ENCODE measurements at places on chromosomes 5 and 9. TPM values are rescaled to one million over a fixed set of nuclear protein-coding genes. Genes with fewer than 3 reads are reported as not detected.

DNA sequence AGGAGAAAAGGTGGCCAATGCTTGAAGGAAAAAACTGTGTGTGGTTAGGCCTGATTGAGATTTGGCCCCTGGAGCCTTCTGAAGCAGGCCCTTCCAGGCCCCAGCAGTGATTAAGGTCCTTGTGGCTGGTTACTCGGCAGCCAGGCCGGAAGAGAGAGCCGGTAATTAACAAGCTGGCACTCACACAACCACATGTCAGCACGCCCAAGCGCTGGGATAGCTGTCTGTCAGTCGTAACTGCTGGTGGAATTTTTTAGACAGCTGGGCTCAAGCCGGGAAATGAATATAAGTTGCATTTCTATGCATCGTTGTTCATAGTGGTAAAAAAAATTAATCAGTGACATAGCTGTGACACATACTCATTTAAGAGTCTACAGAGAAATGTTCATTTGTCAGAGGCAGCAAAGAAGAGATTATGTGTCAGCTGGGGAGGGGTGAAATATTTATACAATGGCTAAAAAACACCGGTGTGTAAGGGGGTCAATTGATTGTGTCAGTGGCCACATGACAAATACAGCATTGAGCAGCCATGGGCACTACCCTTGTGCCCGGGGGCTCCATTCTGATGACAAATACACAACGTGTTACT, 13.7 kb upstream of the ARAP3 start:
- DNase-seq: no peak

DNA sequence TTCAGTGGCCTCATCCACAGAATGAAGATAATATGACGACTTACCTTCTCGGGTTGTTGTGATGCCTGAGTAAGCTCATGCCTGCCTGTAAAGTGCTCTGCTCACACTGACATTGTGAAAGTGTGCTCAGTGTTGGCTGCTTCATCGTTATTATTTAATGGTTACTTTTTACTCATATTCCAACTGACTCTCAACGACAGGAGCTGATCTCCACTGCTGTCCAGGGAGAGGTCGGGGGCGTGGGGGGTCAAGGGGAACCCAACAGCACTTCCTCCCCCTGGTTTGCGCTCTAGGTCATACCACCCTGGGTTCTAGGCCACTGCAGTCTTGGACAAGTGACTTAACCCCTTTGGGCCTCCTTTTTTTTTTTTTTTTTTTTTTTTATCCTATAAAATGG, 52.9 kb upstream of the ANGPTL2 start:
- no peak for DNase-seq

DNA sequence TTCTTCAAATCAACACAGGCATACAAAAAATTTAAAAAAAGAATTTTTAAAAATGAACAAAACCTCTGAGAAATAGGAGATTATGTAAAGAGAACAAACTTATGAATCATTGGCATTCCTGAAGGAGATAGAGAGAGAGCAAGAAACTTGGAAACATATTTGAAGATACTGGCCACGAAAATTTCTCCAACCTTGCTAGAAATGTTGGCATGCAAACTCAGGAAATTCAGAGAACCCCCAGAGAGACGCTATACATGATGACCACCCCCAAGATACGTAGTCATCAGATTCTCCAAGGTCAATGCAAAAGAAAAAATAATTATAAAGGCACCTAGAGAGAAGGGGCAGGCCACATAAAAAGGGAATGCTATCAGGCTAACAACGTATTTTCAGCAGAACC, 472.5 kb downstream of the MTRR start:
- no peak for DNase-seq

- peak; percentile 25 for DNase-seq
Measured at GRCh38 chr5:96718635-96719077, 56.5 kb downstream of the CAST start.

GRCh38 chr5:7876867-7877266, 7.9 kb downstream of the MTRR start:
- no peak for DNase-seq

DNA sequence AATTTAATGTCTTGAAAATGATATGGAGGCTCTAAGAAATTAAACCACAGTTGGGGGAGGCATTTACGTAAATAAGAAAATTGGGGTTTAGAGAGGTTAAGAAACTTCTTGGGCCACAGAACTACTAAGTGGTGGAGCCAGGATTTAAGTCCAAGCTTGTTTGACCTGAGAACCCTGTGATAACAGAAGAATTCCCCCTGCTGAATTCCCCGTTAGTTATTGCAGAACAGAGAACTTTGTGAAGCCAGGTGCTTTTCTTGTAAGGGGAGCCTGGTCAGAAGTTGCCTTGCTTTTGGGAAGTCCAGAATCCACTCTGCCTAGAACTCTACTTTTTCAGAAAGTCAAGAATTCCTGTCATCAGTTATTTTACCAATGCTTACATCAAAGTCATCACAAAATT, 309.3 kb upstream of the SEMA6A start:
- no peak for DNase-seq

GRCh38 chr5:74613283-74613682, 27.2 kb downstream of the ENC1 start:
- no peak for DNase-seq

- DNase-seq: peak; percentile 19
Measured at GRCh38 chr9:77751341-77752091, 103.4 kb upstream of the GNA14 start.

GRCh38 chr9:4293293-4293941, 6.5 kb downstream of the GLIS3 start:
- DNase-seq: no peak

- no peak for DNase-seq
Measured at GRCh38 chr9:119739476-119739875, 370.2 kb upstream of the BRINP1 start.

GRCh38 chr9:95127249-95128176, 190.0 kb downstream of the FANCC start:
- peak; percentile 90 for DNase-seq

GRCh38 chr5:102910240-102911226, 155.4 kb downstream of the PAM start:
- no peak for DNase-seq

GRCh38 chr5:154165886-154166285, 24.6 kb upstream of the GALNT10 start:
- DNase-seq: no peak

DNA sequence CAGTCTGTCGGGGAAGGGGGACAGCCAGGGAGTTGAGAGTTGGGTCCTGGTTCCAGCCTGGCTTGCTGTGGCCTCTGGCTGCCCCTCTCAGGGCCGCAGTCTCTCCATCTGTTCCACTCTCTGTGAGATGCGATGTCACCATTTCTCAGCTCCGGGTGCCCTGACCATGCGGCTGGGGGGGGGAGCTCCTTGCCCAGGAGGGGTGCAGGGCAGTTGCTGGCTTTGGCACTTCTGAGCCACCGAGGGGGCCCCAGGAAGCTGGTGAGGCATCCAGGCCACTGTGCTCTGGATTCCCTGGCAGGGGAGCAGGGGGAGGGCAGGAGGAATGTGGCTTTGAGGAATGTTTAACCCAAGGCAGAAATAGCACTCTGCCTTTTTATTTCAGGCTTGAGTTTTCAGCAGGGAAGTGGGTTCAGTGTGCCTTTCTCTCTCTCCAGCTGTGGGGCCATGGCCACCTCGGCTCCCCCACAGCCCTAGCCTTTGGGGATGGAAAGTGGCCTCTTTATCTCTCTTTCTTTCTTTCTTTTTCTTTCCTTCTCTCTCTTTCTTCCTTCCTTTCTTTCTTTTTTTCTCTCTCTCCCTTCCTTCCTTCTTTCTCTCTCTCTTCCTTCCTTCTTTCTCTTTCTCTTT, 11.0 kb downstream of the NCS1 start:
- no peak for DNase-seq

GRCh38 chr5:143241892-143242291, 161.6 kb downstream of the NR3C1 start:
- DNase-seq: no peak

GRCh38 chr5:132190161-132190817, 37.4 kb downstream of the P4HA2 start:
- no peak for DNase-seq

DNA sequence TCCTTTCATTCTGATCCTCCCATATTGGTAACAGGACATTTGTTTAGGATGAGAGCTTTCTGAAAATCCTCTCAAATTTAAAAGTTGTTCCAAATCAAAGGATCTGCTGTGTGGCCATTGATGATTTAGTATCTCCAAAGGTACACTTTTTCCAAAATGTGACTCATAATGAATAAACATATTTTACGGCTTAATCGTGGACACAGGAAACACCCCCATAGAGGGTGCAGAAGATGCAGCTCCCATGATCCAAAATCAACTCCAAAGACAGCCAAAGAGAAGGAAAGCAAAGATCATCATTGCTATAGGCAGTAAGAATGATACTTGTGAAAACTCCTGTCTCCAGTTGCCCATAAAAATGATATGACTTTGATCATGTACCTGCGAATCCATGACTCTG, 239.7 kb downstream of the PIK3R1 start:
- no peak for DNase-seq

DNA sequence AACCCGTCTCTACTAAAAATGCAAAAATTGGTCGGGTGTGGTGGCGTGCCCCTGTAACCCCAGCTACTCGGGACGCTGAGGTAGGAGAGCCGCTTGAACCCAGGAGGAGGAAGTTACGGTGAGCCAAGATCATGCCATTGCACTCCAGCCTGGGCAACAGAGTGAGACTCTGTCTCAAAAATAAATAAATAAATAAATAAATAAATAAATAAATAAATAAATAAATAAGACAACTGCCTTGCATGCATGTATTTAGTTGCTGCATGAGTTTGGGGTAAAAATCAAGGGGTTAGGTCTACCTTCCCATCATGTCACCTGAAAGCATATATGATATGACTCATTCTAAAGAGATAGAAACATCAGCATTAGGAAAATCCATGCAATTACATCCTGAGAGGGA, 254.0 kb downstream of the ADAMTSL1 start:
- no peak for DNase-seq

- no peak for DNase-seq
Measured at GRCh38 chr9:110142253-110142652, 65.7 kb downstream of the C9orf152 start.

GRCh38 chr5:141512390-141512910, 23.6 kb downstream of the PCDHGC5 start:
- peak; percentile 93 for DNase-seq

GRCh38 chr5:37248421-37248969, 681 bp downstream of the CPLANE1 start:
- DNase-seq: no peak

- no peak for DNase-seq
Measured at GRCh38 chr9:100990605-100991381, 37.7 kb upstream of the PLPPR1 start.

GRCh38 chr9:136916330-136917184, 28.0 kb downstream of the FBXW5 start:
- DNase-seq: peak; percentile 46

DNA sequence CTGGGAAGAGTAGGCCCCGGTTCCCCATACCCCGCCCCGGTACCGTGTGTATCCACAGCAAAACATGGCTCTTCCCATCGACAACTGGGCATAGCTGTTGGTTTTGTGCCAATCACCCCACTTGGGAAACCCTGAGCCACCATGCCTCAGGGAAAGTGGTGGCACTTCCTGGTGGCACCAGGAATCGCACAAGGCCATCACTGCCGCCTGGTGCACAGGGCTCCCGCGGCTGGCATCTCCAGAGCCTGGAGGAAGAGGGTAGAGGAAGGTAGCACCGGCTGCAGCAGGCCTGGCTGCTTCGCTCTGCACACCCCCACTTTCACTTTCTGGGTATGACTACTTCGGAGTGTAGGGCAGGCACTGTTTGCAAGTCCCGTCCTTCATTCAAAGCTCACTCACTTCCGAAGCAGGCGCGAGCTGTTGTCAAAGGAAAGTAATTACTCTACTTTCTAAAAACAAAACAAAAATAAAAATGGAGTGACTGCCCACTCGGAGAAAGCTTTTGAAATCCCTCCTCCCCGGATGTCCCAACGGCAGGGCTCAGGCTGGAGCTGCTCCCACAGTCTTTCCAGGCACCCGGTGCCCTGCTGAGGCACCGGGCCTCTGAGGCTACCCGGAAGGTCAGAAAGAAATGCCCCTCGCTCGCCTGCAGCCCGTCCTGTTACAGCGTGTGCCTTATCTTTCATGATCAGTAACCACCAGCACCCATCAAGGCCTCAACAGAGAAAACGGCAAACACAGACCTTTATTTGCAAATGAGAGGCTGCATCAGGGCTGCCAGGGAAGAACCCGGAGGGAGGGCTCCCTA, 2.0 kb downstream of the BRD3 start:
- no peak for DNase-seq

GRCh38 chr9:2453701-2454100, 167.9 kb upstream of the VLDLR start:
- no peak for DNase-seq

GRCh38 chr9:91164724-91165520, 196.8 kb downstream of the AUH start:
- DNase-seq: no peak

- DNase-seq: no peak
Measured at GRCh38 chr9:131984564-131984963, 95.1 kb downstream of the MED27 start.

DNA sequence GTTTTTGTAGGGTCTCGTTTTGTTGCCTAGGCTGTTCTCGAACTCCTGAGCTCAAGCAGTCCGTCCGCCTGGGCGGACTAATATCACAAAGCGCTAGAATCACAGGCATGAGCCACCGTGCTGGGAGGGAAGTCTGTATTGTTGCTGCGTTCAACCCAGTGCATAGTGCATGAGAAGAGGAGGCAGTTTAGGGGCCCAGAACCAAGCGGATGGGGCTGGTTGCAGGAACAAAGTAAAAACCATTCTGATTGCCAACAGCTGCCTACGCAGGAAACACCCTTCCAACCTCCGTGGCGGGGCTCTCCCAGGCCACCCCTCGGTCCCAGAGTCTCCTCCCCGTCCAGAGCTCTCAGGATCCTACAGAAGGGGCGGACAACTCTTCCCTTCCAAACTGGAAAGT, 87.1 kb downstream of the ANXA2R start:
- DNase-seq: no peak

GRCh38 chr5:103120607-103121200, 603 bp downstream of the PPIP5K2 start:
- DNase-seq: peak; percentile 12

DNA sequence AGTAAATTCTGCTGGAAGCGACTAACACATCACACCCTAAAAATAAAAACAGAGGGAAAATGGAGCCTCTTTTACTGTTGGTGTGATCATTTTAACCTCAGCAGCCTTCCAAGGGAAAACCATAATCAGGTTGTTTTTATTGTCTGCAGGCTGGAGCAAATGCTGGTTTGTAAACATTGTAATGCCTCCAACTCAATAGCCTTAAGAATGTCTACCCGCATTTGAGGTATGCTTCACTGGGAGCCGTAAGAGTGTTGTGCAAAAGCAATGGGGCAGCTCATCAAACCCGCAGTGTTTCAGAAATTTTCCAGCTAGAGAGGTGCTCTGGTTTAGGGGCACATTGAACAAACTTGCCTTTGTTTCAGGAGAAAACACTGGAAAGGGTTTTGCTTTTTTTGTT, 17.0 kb downstream of the NIM1K start:
- no peak for DNase-seq

ALDH1A1 gene
- 162 TPM for total RNA-seq

GFPT2 gene
- total RNA-seq: 10.6 TPM

SLC34A3 gene
- total RNA-seq: 0.12 TPM

ZNF782 gene
- total RNA-seq: 4.6 TPM

ABCA1 gene
- 7.8 TPM for total RNA-seq

PCAT7 gene
- total RNA-seq: 0.41 TPM

ACOT12 gene
- total RNA-seq: not detected

TLE1 gene
- total RNA-seq: 23.0 TPM

IFNK gene
- total RNA-seq: not detected

KDM4C gene
- total RNA-seq: 27.9 TPM

GSN gene
- 122 TPM for total RNA-seq

RUFY1 gene
- 17.0 TPM for total RNA-seq
